ENCODE measurements at places on chromosomes 7 and 10. TPM values are rescaled to one million over a fixed set of nuclear protein-coding genes. Genes with fewer than 3 reads are reported as not detected.

ATG9B gene
- total RNA-seq: 2.2 TPM

DNA sequence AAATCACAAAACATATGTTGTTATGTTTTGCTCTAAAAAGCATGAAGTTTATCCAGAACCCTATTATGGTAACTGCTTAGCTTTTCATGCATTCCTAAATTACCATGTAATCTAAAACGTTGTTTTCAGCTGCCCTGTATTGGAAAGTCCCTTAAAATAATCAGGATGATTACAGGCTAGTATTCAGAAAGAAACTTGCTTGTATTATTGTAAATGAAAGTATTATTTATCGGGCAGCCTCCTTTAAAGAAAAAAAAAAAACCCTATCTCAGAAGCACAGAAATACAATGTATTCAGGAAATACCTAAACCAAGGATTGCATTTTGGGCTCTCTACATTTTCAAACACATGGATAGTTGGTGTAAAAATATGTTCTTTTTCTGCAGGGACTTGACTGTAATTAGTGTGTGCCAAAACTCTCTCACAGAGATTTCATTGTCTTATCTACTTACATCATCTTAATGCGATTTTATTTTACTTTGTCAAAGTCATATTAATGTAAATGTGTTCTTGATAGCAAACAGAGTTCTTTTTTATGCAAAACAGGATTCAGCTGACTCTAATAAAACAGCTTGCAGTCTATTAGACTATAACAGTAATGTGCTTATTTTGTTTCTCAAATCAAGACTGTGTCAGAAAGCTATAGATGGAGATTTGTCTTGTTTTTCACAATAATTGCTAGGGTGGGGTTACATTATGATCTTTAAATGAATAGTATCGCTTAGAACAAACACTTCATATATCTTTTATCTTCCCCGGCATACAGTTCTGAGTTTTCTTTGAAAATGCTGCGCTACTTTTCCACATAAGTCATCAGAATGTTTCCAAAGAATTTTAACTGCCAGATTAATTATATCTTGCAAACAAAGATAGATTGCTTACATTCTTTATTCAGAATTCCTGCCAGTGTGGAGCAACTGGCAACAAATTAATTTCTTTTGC, 65.3 kb upstream of the ARID5B start:
- H3K27me3 ChIP-seq: no peaks in the 10 kb centered on the region
- no peak overlapping the region for H3K4me3 ChIP-seq
- DNase-seq: no peak
- no peaks in the 10 kb centered on the region for H3K36me3 ChIP-seq
- H3K27ac ChIP-seq: no peak overlapping the region

DNA sequence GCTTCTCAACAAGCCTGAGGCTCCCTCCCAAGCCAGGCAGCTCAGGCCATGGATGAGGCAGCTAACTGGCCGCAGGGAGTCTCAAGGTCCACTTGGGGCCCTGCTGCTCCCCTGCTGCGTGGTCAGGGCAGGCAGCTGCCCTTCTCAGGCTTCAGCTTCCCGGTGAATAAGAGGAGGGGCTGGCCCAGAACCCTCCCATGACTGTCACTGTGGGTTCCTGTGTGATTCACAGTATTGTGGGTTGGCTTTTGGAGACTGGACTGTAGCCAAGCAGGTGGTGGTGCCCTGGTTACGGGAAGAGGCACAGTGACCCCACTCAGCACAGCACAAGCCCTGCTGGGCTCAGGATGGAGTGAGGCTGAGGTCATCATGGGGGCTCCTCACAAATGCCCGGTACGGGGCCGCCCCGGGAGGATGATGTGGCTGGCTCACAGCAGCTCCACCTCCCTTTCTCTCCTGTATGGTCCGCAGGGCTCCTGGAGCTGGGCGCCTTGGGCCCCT, 189.8 kb downstream of the HECW1 start:
- no peak overlapping the region for H3K4me3 ChIP-seq
- H3K36me3 ChIP-seq: no peaks in the 10 kb centered on the region
- peaks cover 46% of the 10 kb centered on the region for H3K27me3 ChIP-seq
- H3K27ac ChIP-seq: no peak overlapping the region

GRCh38 chr10:91328320-91328984, 81.7 kb upstream of the HECTD2 start:
- H3K36me3 ChIP-seq: no peaks in the 10 kb centered on the region
- H3K27me3 ChIP-seq: no peaks in the 10 kb centered on the region
- no peak overlapping the region for H3K27ac ChIP-seq
- H3K4me3 ChIP-seq: no peak overlapping the region

GRCh38 chr7:469563-469961, 50.1 kb downstream of the PDGFA start:
- no peaks in the 10 kb centered on the region for H3K36me3 ChIP-seq
- H3K4me3 ChIP-seq: no peak overlapping the region
- H3K27me3 ChIP-seq: no peaks in the 10 kb centered on the region
- peak overlapping the region; percentile 14 for H3K27ac ChIP-seq

GRCh38 chr7:82286798-82287140, 156.8 kb downstream of the CACNA2D1 start:
- no peak overlapping the region for H3K4me3 ChIP-seq
- no peaks in the 10 kb centered on the region for H3K4me1 ChIP-seq
- H3K27ac ChIP-seq: no peak overlapping the region

DNA sequence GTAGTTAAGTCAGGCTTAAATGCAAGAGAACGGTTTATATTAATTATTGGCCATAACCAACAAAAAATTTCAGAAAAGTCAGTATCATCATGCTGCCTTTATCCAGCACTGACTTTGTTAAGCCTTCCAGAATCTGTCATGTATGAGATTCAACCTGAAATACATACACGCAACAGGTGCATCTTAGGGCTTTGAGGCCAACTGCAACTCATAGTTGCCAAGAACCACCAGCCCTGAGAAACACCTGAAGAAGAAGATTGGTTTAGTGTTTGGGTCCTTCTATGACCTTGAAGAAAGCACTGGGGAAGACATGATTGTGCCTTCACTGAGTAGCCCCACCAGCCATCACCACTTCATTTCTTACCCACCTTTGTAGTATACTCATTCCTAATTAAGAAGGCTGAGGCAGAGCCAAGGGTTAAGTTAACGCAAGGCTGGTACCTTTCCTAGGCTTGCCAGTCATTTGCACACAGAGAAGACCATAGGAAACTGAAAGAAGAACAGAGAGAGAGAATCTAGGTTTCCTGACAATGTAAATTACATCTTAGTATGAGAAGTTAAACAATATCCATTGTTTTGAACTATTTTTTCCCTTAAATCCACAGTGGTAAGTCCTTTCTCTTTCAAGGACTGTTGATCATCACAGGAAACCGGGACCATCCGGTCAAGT, 200.1 kb upstream of the PRKCQ start:
- H3K36me3 ChIP-seq: no peaks in the 10 kb centered on the region
- no peak overlapping the region for H3K27ac ChIP-seq
- H3K27me3 ChIP-seq: no peaks in the 10 kb centered on the region

DNA sequence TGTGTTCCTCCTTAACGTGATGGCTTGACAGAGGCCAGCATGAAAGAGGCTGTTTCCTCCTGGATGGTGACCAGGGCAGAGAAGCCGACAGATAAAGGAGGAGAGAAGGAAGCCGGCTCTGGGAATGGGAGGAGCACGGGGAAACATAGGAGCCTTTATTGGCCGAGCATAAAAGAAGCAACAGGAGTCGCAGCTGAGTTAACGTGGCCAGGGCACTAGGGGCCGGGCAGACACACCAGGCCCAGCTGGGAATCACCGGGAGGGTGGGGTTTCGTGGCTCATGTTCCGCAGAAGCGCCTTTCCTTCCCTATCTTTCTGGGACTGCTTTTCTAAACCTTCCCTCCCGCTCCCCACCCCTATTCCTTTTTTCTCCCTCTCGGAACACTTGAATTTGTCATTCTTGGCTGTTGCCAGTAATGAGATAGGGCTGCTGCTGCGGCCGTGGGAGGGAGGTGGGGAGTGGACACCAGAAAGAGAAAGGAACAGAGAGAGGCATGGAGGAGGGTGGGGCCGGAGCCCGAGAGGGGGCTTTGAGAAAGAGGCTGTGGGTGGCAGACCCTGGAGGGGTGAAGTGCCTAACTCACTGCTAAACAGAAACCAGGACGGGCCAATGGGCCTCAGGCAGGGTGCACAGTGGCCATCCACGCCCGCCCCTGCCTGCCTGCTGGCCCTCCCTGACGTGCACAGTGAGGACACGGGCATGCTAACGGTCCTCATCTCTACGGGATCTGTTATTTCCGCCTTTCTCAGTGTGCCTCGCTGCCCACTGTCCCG, 65.2 kb downstream of the COL13A1 start:
- no peak overlapping the region for H3K4me3 ChIP-seq
- no peaks in the 10 kb centered on the region for H3K36me3 ChIP-seq
- peaks cover 76% of the 10 kb centered on the region for H3K27me3 ChIP-seq
- H3K27ac ChIP-seq: no peak overlapping the region
- DNase-seq: no peak
- H3K4me1 ChIP-seq: peaks cover 3% of the 10 kb centered on the region

DNA sequence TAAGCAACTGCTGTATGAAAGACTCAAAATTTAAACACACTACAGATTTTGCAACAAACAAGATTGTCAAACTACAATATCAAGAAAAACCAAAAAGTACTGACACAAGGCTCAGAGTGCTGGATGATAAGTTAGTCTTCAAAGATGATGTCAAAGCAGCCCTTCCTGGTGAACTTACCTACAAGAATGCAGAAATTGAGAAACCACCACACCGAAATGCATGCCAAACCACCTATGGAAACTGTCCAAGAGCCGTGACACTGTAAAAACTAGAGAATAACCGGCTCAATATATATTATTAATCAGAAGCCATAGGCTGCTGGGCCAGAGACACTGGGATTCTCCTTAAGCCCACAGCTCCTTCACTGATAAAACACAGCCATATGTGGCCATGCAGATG, 25.3 kb downstream of the DENND11 start:
- H3K27me3 ChIP-seq: peaks cover 28% of the 10 kb centered on the region
- H3K36me3 ChIP-seq: no peaks in the 10 kb centered on the region
- DNase-seq: no peak
- no peaks in the 10 kb centered on the region for H3K4me1 ChIP-seq
- no peak overlapping the region for H3K4me3 ChIP-seq

DNA sequence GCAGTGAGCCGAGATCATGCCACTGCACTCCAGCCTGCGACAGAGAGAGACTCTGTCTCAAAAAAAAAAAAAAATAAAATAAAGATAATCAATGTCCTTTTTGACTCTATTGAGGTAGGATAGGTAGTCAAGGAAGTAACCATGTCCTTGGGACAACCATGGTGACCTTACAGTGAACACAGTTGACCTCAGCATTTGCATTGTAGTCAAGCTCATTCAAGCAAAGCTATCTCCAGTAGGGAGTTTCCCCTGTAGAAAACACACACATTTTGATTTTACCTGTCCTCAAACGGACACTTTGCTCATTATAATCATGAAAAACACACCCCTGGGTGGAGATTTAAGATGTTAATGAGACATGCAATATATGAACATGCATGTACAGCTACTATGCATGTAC, 171.7 kb downstream of the KIF20B start:
- H3K36me3 ChIP-seq: no peaks in the 10 kb centered on the region
- H3K4me1 ChIP-seq: no peaks in the 10 kb centered on the region
- no peaks in the 10 kb centered on the region for H3K27me3 ChIP-seq
- H3K4me3 ChIP-seq: no peak overlapping the region
- no peak overlapping the region for H3K27ac ChIP-seq

- no peaks in the 10 kb centered on the region for H3K36me3 ChIP-seq
- no peak overlapping the region for H3K4me3 ChIP-seq
- no peak overlapping the region for H3K27ac ChIP-seq
- H3K27me3 ChIP-seq: no peaks in the 10 kb centered on the region
- H3K4me1 ChIP-seq: no peaks in the 10 kb centered on the region
Measured at GRCh38 chr10:129521161-129522025, 54.4 kb downstream of the MGMT start.

- H3K27me3 ChIP-seq: no peaks in the 10 kb centered on the region
- H3K36me3 ChIP-seq: no peaks in the 10 kb centered on the region
- peaks cover 3% of the 10 kb centered on the region for H3K4me1 ChIP-seq
- no peak overlapping the region for H3K4me3 ChIP-seq
Measured at GRCh38 chr7:2999078-2999500, 44.6 kb downstream of the CARD11 start.

DNA sequence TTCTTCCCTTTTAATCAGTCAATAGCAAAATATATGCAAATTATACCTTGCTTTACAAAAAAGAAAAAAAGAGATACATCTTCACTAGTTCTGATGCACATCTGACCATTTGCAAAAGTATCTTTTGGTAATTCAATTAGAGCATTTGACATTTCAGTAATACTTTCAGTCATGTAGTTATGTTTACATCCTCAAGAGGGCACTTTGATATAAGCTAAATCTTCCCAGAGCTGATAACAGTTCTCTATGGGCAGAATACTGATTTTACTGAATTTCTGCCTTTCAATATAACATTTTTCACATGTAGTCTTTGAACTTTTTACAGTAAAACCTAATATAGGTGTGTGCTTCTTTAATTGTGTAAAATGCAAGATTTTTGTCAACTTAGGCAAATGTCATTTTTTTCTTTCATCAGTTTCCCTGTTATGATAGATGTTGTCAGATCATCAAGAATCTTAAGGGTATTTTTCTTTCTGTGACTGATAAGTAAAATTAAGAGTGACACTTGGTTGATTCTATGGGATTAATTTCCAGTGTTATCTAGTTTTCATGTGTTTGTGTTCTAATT, 703.5 kb upstream of the SEMA3D start:
- H3K27ac ChIP-seq: no peak overlapping the region
- H3K4me1 ChIP-seq: no peaks in the 10 kb centered on the region
- no peaks in the 10 kb centered on the region for H3K36me3 ChIP-seq
- no peak for DNase-seq
- H3K27me3 ChIP-seq: no peaks in the 10 kb centered on the region

GRCh38 chr10:76469675-76470074, 1038.3 kb downstream of the LRMDA start:
- no peaks in the 10 kb centered on the region for H3K36me3 ChIP-seq
- no peaks in the 10 kb centered on the region for H3K4me1 ChIP-seq
- H3K4me3 ChIP-seq: no peak overlapping the region
- no peak for DNase-seq

Data from K562 (cell line).